ENCODE measurements at places on chromosomes 7 and 10. TPM values are rescaled to one million over a fixed set of nuclear protein-coding genes. Genes with fewer than 3 reads are reported as not detected.

DNA sequence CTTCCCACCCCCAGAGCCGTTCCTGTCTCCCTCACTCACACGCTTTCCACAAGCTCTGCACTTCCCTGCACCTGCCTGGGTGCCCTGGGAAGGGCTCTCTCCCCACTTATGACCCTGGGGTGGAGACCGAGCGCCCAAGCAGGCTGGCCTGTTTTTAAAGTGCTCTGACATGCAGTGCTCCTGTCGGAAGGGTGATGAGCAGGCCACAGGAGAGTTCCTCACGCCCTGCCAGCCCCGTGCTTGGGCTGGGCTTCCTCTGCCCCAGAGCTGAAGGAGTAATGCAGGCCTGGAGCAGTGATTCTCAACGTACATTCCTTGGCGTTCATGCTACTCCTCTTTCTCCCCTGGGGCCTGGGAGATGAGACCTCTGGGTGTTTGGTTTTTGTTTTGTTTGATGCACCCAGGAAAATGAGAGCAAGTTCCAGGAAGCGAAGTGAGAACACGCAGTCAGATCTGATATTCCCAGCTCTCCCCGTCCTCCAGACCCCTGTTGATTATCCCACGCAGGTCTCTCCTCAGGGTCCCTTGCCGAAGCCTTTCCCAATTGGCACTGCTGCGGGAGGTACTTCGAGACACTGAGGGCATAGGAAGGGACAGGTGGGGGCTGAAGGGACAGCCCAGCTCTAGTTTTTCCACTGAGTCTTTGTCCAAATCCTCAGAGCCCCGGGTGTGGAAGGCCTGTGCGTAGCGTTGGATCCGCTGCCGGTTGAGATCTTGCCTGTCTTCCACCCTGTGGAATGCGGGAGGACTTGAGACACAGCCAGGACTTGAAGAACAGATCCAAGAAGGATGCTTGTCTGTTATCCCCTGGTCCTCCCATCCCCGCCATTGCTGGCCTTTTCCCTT lies 14.1 kb downstream of the TRPV6 start:
- no peak for DNase-seq

GRCh38 chr10:26242706-26243350 lies 26.3 kb downstream of the GAD2 start:
- no peak for DNase-seq

GRCh38 chr7:106770191-106770590 lies 94.9 kb upstream of the PIK3CG start:
- DNase-seq = no peak

DNA sequence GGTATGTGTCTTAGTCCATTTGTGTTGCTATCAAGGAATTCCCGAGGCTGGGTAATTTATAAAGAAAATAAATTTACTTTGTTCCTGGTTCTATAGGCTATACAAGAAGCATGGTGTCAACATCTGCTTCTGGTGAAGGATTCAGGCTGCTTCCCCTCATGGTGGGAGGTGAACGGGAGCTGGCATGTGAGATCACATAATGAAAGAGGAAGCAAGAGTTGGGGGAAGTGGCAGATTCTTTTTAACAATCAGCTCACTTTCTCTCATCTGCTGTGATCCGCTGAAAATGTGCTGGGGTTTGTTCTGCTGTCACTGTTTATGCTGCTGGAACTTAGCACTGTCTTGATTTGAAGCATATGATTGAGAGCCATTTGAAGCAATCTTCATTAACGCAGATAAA lies 730.0 kb upstream of the SORCS1 start:
- DNase-seq = no peak

The PSD gene
- 4.2 TPM for total RNA-seq

The LIPM gene
- not detected for total RNA-seq

The DNAH11 gene
- total RNA-seq = 0.80 TPM
